ENCODE measurements at places on chromosomes 13 and 19.
A peak's percentile ranks its signal among the peaks of the same experiment; 100 is the strongest.

GRCh38 chr13:110518226-110518525 is 43.3 kb downstream of the RAB20 start:
- no peak for DNase-seq

DNA sequence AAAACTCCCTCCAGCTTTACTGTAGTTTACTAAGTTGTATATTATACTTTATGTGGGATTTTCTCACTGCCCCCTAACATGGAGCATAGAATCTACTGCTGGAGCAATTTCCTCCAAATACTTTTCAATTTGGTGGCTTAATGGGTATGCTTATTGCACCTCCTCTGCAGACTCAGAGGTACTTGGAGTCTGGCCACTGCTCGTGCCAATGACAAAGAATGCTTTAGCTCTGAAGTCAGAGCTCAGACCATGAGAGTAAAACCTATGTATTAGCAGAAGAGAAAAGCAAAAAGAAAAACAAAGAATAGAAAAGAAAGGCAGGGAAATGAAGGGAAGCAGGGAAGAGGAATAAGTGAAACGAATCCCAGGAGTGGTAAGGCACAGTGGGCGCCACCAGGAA is 71.9 kb downstream of the SUCLA2 start:
- DNase-seq, result no peak

GRCh38 chr19:30469774-30470173 is 97.6 kb downstream of the ZNF536 start:
- no peak for DNase-seq

GRCh38 chr13:56015919-56016318 is 1124.8 kb upstream of the PRR20A start:
- DNase-seq, result no peak

GRCh38 chr13:29483211-29483610 is 112.3 kb downstream of the SLC7A1 start:
- DNase-seq, result no peak

DNA sequence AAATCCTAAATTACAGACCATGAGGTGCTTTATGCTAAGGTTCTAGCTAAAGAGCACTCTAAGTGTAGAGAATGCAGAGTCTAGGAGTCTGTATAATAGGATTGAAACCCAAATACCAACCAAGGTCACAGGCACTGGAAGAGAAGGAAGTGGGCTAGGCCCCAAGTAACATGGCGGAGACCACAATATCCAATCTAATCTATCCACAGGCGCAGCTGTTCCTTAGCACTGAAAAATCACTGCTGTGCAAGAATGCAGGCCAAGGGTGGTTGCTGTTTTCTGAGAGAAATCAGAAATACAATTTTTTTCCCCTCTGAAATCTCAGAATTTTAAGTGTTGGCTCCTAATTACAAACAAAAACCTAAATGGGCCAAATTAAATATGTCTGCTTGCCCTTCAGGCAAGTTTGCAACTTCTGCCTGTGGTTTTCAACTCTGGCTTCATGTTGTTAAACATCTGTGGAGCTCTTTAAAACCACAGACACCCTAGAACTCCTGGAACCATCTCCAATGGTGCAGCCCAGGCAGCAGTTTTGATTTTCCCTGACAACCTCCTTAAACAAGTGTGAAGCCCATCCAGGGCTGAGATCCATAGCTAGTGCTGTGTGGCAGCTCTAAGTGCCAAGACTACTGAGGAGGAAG is 6.1 kb downstream of the RANBP3 start:
- DNase-seq, result no peak

DNA sequence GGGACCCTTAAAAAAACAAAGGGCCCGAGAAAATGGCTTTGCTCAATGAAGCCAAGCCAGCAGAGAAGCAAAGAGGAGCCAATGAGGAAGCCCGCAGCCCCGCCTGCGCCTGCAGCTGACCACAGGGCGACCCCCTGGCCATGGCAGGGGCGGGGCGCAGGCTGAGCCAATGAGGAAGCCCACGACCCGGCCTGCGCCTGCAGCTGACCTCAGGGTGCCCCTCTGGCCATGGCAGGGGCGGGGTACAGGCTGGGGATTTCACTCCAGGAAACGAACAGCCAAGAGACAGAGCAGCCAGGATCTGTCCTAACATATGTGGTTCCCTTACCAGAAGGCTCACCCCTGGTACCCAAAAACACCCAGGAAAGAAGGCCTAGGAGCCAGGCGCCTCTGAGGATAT is 101.4 kb downstream of the STK24 start:
- DNase-seq, result peak; percentile 66

DNA sequence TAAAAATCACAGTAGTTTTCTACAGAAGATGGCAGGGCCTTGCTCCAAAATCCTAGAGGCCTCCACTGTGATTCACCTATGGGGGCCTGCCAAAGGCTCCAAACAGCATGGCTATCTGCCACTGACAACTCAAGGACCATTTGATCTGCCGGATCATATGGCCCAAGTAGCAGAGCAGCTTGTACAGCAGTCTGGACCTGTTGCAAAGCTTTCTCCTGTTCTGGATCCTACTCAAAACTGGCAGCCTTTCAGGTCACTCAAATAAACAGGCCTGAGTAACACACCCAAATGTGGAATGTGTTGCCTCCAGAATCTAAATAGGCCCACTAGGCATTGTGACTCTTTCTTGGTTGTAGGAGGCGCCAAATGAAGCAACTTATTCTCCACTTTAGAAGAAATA is 1049.3 kb downstream of the PCDH9 start:
- DNase-seq, result no peak

GRCh38 chr13:79480954-79481684 is at the start of gene NDFIP2:
NDFIP2 (plus strand) TSS chr13:79481155; CDS start chr13:79481204, 49 bp downstream.
- DNase-seq, result peak; percentile 77

DNA sequence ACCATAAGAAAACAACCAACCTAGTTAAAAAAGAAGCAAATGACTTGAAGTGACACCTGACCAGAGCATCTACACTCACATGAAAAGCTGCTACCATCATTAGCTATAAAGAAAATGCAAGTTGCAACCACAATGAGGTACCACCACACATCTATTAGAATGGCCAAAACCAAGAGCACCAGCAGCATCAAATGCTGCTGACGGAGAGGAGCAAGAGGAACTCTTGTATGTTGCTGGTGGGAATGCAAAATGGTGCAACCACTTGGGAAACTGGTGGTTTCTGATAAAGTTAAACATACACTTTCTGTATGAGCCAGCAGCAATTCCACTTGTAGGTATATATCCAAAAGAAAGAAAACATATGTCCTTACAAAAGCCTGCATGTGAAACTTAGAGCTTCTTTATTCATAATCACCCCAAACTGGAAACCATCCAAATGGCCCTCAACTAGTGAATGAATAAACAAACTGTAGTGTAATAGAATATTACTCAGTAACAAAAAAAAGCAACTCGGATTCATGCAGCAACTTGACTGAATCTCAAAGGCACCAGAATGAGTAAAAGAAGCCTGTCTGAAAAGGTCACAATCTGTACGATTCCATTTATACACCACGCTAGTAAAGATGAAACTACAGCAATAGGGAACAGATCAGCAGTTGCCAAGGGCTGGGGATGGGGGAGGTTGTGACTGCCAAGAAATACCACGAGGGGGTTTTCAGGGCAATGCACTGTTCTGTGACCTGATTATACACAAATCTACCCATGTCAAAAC is 60.9 kb upstream of the RANBP3 start:
- DNase-seq, result no peak

- no peak for DNase-seq
Observed at GRCh38 chr19:34767951-34768350, 5.1 kb downstream of the ZNF599 start.

GRCh38 chr13:85303630-85304029 is 495.6 kb downstream of the SLITRK6 start:
- DNase-seq, result no peak

DNA sequence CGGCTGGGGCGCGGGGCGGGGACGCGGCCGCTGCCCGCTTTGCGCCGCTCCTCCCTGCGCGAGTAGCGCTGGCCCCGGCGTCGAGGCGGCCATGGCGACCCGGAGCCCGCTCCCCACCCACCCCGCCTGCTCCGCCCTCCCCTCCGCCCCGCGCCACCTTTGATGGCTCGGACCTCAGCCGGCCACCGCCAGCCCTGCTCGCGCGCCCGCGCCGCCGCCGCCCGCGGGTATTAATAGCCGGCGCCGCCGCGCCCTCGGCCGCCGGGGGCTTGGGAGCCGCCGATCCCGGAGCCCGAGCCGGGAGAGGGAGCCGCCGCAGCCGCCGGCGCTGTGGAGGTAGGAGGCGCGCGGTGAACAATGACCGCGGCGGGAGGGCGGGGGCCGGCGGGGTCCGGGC is 261 bp downstream of the FARP1 start:
- DNase-seq, result peak; percentile 58

- no peak for DNase-seq
Observed at GRCh38 chr19:50869479-50869878, 3.8 kb upstream of the KLK2 start.

DNA sequence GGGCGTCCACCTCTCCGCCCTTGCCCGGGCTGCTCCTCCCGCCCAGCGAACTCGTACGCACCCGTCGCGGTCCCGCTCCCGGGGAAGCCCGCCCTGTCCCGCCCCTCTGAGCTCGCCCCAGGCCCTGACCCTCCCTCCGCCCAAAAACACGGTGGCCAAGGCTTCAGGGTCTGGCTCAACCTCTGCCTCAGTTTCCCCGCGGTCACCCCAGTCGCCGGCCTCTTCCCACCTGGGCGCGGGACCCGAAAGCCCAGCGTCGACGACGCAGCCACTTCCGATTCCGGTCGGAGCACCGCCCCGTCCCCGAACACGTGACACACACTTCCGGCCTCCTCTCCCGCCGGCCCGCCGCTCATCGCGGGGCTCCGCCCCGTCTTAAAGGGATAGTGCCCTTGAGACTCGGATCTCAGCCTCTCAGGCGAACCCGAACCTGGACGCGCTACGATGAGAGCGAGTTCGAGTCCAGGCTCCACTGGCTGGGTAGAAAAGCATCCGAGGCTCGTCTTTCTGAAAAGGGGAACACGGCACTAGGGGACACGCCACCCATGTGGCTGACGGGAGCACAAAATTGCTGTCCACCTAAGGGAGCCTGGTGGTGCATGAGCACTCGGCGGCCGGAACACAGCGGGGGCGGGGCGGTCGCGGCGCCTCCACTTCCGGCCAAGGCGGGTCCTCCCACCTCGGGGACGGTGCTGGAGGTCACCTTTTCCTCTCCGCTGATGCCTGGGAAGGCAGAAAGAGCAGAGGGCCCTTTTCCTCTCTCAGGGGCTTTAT is at the start of gene C19orf25:
TSS of gene C19orf25 (minus strand) at position 282 of the 774 bp plus-strand sequence. CDS start 312 bp downstream, outside the sequence.
- peak; percentile 90 for DNase-seq

DNA sequence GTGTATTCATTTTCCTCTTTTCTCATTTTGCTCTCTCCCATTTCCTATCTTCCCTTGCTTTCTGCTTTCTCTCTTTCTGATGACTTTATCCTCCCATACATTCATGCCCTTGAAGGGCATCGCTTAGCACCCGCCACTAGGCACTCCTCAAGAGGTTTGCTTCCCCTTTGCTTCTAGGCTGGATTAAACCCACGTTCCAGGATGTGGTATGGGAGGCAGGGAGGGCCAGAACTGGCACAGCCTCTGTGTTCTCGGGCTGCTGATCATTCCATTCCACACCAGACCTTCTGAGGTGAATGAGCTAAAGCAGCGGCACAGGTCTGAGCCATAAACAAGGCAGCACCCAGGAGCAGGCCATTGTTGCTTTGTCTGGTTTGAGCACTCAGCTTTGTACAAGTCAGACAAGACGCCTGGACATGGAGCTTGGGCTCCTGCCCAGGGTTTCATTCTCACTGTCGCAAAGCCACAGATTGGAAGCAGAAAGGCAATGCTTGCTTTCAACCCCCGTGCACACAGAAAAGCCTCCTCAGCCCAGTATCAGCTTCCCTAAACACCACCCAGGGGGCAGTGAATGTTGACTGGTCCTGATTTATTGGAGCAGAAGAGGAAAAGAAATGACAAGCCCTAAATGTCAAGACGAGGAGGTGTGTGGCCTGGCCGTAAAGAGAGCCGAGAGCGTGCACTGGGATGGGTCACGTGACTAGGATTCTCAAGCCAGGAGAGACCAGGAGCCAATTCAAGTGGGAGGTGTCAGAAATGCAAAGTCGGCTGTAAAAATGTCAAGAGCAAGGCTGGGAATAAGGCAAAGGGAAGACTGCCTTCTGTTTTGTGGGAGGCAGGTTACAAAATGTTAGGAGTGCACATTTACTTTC is 218.0 kb upstream of the SERP2 start:
- no peak for DNase-seq

DNA sequence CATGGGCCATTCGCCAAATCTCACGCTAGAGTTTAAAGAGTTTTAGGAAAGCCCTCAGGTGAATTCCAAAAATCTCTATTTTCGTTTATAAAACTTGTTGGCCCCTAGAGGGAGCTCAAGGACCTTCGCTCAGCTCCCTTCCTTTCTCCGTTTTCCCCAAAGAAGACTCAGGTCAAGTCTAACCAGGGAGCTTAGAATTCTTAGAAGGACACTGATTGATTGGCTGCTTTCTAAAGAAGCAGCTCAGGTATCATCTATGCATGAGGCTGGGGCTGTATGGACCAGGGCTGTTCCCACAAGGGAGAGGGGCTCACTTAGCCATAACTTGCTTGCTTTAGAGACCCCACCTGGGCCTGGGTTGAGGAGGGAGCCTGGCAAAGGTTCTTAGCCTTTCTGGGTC is 20.5 kb downstream of the DZIP1 start:
- DNase-seq, result peak; percentile 51

GRCh38 chr19:43618921-43619261 is 538 bp downstream of the ZNF428 start:
- no peak for DNase-seq

GRCh38 chr13:66634384-66634783 is 595.8 kb downstream of the PCDH9 start:
- no peak for DNase-seq

DNA sequence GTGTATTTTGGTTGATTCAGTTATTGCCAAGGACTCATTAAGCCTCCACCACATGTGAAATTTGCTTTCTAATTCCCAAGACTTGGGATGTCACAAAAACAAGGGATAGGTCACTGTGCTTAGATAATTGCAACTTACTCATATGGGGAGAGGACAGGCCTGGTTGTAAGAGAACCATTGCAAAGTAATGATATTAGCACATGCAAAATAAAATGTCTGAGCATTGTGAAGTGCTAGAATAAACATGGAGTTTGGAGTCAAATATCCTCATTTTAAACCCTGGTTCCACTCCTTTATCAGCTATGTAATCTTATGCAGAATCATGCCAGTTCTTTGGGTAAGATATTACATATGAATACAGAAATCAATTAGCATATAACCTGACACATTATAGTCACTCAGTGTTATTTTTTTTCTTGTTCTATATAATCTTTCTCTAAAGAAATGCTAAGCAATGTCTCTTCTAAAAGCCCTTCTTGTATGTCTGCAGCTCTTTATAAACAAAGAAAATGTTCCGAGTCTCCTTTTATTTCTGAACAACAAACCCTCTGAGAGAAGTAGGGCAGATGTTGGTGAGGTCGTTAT is 5.5 kb downstream of the CBY2 start:
- DNase-seq, result no peak

- no peak for DNase-seq
Observed at GRCh38 chr13:112114391-112114790, 47.4 kb downstream of the SOX1 start.

DNA sequence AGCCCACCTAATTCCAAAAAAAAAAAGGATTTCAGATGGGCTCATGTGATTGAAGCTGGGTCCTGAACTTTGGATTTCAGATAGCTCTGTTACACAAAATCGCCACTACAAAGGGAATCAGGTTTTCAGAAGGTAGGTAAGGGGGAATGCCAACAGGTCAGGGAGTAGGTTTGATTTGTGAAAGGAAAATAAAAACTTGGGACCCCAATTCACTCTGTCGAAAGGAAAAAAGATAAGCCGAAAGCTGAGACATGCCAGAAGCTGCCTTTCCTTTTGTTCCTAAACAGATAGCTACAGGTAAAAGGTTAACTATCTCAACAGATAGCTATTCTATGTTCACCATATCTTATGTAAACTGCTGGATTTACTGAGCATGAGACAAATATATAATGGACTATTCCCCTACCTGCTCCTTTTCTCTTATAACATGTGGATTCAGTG is 4.0 kb downstream of the KRTDAP start:
- no peak for DNase-seq
